Thoracic aorta (tissue), 2 donors: ENCODE measurements at places on chromosomes 3 and 15.

GRCh38 chr15:68228143-68228970, 1.2 kb downstream of the CLN6 start:
- DNase-seq, result no peak

GRCh38 chr3:72523429-72524151, 324.7 kb downstream of the SHQ1 start:
- no peak for DNase-seq

GRCh38 chr3:42678447-42678846, 6.9 kb upstream of the KLHL40 start:
- DNase-seq, result no peak

DNA sequence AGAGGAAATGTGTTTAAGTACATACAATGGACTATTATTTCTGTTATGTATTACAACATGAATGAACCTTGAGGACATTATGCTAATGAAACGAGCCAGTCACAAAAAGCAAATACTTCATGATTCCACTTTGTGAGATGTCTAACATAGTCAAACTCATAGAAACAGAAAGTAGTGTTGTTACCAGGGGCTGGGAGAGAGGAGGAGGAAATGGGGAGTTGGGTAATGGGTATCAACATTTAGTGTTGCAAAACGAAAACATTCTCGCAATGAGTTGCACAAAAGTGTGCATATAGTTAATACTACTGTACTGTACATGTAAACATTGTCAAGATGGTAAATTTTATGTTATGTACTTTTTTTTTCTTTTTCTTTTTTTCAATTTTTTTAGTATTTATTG, 194.3 kb downstream of the IL5RA start:
- DNase-seq, result no peak
